Stimulated activated CD8-positive, alpha-beta memory T cell treated with anti-CD3 and anti-CD28 coated beads, Interleukin-15, amount 100 ng/mL, for 48 hours (primary cell): ENCODE measurements at places on chromosomes 11 and 22.

GRCh38 chr22:44823806-44824205, 71.4 kb downstream of the ARHGAP8 start:
- DNase-seq: no peak

GRCh38 chr11:26950260-26950719, 43.6 kb upstream of the FIBIN start:
- DNase-seq: no peak

DNA sequence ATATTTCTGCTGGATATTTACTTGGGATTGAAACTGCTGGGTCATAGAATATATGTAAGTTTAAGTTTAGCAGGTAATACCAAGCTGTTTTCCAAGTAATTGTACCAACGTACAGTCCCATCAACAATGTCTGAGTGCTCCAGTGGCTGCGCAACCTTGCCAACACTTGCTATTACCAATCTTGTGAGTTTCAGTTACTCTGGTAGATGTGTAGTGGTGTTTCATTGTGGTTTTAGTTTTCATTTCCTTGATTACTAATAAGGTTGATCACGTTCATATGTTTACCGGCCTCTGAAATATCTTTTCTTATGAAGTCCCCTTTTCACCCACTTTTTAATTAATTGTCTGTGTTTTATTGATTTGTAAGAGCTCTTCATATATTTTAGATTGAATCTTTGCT, 370.6 kb upstream of the CADM1 start:
- DNase-seq: no peak

- DNase-seq: no peak
Measured at GRCh38 chr22:20435436-20436306, 2.0 kb downstream of the SCARF2 start.

GRCh38 chr22:38549101-38549894, 20.7 kb downstream of the DMC1 start:
- DNase-seq: no peak

DNA sequence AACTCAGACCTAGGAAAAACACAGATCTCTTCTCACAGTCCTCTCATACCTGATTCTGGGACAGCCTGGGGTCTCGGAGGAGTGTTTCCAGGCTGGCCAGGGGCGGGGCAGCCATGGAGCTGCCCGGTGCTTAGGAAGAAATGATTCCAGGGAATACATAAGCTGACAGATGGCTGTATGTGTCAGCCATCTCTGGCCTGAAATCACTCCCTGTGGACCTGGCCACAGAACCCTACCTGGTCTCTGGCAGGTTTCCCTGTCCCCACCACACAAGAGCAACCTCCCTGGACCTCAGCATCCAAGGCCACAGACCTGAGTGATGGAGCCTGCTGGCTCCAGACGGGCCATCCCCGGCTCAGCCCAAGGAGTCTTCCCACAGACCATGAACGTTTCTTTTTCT, 10.0 kb downstream of the GGA1 start:
- no peak for DNase-seq

GRCh38 chr11:99881610-99882009, 805.5 kb upstream of the ARHGAP42 start:
- DNase-seq: no peak

DNA sequence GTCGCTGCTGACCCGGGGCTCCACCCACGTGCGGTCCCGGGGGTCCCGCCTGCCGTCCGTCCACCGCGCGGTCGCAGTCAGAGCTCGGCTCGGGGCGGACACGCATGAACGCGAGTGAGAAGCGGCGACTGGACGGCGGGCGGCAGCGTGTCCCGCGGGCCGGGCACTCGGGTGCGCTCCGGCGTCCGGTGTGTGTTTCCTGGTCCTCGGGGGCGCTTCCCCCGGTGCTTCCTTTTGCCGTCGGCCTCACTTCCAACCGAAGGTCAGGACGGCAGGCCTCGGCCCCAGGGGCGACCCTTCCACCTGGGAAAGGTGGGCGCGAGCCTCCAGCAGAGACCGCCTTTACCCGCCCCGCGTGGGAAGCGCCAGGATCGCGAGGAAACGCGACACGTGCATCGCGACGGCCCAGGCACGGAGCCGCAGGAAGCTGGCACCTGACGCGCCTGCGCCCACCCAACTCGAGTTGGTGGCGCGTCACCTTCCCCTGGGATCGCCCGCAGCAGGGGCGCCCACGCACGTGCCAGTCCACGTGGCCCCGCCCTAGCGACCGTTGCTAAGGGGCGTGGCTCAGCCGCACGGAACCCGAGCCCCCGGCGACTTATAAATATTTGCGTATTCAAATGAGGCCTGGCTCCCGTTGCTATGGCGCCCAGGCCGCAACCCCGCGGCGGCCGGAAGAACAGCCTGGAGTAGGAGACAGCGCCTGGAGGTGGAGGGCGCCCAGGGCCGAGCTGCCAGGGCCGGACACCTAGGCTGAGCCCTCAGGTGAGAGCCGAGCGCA, at the start of gene LRRC56:
LRRC56 (plus strand) TSS at position 687 of the 781 bp plus-strand sequence. CDS start 3,158 bp downstream, outside the sequence.
- DNase-seq: peak; percentile 87

GRCh38 chr11:45458269-45458668, 172.1 kb upstream of the SYT13 start:
- no peak for DNase-seq

DNA sequence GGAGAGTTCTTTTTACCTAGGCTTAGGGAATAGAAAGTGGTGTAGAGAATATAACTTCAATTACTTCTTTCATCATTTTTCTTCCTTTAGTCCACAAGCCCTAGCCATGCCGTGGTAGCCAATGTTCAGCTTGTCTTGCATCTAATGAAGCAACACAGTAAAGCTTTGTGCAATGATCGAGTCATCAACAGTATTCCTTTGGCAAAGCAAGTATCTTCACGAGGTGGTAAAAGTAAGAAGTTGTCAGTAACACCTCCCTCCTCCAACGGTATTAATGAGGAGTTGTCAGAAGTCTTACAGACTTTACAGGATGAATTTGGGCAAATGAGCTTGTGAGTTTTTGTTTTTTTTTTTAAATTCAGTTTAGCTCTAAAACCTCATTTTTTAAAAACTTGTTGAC, 37.4 kb downstream of the CEP57 start:
- no peak for DNase-seq

DNA sequence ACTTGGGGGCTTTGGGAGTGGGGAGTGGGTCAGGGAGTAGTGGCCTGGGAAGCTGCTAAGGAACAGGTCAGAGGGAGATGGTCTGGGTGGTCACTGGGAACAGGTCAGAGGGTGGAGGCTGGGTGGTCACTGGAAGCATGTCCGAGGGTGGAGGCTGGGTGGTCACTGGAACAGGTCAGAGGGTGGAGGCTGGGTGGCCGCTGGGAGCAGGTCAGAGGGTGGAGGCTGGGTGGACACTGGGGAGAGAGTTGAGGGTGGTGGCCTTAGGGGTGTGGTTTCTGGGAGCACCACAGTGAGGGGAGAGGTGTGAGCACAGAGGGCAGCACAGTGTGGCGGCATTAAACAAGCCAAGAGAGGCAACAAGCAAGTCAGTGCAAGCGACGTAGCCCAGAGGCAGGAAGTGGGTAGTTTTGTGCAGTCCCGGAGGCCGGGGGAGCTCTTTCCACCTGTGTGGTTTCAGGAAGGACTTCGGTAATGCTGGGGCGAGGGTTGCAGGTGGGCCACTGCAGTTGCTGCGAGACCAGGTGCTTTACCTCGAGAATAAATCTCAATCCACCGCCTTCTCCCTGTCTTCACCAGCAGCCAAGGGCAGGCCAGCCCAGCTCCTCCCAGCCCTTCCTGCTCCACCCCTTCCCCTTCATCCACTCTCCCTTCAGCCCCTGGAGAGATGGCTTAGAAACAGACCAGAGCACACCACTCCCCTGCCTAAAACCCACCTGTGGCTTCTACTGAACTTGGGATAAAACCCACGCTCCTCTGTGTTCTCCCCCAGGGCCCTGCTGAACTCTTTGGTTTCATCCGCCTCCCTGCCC, 3.2 kb upstream of the CACNA1I start:
- no peak for DNase-seq

DNA sequence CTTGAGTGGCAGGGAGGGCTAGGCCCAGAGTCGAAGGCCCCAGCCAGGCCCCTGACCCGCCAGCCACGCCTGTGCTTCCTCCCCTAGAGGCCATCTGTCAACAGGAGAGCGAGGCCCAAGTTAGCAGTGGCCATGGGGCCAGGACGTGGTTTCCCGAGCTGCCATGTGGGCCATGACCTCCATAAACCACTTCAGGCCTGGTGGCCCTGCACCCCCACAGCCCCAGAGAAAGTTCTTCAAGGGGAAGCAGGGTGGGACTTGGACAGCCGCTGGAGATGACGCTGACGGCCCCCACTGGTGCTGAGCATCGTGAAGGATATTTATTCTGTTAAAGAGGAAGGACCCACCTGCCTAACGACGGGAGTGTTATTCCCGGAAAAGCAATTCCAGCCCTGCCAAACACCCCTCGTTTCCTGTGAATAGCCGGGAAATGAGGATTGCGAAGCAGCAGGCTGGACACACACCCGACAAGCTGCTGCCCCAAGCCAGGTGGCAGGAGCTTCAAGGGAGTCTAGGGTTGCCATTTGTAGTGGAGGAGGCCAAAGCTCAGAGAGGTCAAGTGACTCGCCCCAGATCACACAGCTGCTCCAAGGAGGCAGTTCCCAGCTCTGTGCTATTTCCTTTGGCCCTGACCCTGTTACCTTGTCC, 12.8 kb downstream of the PRR5 start:
- no peak for DNase-seq

GRCh38 chr22:49502126-49502826, 325.4 kb downstream of the BRD1 start:
- no peak for DNase-seq

GRCh38 chr11:41201156-41201555, 258.3 kb downstream of the LRRC4C start:
- DNase-seq: no peak

DNA sequence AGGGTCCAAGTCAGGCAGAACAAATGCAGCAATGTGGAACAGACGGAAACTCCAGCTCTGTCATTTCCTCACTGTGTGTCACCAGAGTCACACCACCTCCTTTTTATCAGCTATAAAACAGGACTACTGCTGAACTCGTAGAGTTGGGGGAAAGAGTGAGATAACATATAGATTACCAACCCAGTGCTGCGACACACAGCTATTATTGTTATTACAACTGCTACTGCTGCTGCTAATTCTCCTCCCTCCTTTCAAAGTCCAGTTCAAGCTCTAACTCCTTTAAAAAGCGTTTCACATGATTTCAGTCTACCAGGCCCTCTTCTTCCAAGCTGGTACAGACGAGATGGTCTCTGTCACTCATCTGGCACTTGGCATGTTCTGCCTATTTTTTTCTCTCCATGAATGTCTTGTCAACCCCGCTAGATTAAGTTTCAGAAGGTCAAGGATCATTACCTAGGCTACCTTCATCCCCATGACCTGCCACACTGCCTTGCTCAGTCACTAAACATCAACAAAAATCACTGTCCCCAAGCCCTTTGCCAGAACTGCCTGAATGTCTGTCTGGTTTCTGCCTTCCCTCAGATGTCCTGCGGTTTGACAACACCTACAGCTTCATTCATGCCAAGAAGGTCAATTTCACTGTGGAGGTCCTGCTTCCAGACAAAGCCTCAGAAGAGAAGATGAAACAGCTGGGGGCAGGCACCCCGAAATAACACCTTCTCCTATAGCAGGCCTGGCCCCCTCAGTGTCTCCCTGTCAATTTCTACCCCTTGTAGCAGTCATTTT, 3.7 kb upstream of the MTFP1 start:
- DNase-seq: no peak
